ENCODE measurements at places on chromosomes 1 and 21. TPM values are rescaled to one million over a fixed set of nuclear protein-coding genes. Genes with fewer than 3 reads are reported as not detected.

DNA sequence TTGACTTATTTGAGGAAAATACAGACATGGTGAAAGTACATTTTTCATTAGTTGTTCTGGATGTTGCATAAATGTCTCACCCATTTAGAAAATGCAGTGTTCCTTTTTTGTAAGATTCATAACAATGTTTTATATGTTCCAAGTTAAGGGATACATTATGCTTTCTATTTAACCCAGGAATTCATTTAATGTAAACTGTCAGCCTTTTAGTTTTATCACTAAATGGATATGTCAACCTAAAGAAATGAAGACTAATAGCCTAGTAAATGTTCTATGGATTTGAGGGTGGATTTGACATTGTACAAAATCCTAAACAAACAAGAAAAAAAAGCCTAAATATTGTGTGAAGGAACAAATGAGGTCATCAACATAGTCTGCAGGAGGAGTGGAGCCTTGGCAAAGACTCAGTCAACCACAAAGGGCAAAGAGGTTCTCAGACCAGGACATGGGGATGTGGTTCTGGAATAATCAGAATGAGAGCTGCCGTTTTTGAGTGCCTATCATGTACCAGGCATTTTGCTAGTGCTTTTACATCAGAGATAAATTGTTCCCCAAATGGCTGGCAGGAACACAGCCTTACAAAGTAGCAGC, 8.8 kb upstream of the INSL5 start:
- DNase-seq, result peak; percentile 13

GRCh38 chr1:172662464-172663109, 3.7 kb downstream of the FASLG start:
- DNase-seq, result peak; percentile 74

- DNase-seq, result no peak
Observed at GRCh38 chr1:226490426-226490809, 58.1 kb upstream of the STUM start.

DNA sequence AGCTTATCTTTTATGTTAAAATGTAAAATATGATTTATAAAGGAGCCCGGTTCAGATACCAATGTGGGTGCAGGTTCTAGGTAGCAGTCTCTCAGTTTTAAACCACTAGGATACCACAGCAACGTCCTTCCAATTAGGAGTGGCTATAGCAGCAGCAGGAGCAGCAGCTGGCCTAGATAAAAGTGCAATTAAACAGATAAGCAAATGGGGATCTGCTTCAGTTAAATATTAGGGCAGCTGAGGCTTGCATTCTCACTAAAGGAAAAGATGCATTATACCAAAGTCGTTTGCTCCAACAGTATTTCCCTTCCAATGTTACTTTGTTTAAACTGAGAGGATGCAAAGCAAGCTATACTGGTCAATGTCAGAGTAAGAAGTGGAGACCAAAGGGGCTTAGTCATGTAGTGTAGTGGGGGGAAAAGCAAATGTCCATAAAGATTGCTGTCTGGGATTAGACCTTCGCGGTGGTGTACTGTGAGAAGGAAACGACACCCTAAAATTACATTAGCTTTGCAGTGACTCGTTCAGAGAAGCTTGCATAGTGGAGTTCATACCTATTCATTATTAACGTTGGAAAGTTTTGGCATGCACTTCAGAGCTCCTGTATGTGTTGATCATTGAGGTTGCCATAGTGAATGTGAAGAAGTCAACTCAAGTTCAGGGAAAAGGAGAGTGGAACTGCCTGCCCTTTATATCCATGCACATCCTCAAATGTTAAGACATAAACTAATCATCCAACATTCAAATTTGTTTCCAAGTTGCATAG, 272.2 kb downstream of the VAV3 start:
- DNase-seq, result no peak

- peak; percentile 37 for DNase-seq
Observed at GRCh38 chr21:46084709-46085108, 13.2 kb upstream of the COL6A2 start.

DNA sequence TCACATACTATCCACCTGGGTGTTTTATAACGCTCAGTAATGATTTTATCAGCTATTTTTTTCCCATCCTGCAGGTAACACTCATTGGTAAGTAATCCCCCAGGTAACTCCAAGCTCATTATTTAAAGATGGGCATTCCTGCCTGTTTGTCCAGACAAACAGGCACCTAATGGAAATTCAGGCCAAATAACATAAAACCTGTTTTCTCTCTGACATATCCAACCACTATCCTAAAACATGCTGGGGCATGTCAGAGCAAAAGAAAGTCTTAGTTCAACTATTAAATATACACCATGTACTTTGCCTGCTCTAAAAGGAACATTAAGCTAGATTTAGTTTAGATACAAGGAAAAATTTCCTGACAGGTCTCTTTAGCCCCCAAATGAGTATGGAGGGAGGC, 987.7 kb downstream of the TTLL7 start:
- no peak for DNase-seq

GRCh38 chr1:9174762-9175161, 45.9 kb upstream of the GPR157 start:
- DNase-seq, result no peak

DNA sequence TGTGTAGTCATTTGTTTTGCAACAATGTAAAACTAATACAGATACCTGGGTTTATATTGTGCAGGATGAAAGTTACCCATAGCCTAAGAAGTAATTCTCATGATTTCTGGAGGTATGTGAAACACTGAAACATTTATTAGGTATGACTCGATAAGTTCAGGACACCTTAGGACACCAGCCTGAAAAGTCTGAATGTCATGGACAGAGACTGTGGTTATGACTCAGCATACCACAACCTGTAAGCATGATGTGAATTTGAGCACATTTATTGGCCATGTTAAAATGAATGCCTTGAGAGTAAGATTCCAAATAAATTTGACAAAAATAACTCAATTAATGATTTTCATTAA, 1471.7 kb upstream of the B3GALT2 start:
- DNase-seq, result peak; percentile 80

DNA sequence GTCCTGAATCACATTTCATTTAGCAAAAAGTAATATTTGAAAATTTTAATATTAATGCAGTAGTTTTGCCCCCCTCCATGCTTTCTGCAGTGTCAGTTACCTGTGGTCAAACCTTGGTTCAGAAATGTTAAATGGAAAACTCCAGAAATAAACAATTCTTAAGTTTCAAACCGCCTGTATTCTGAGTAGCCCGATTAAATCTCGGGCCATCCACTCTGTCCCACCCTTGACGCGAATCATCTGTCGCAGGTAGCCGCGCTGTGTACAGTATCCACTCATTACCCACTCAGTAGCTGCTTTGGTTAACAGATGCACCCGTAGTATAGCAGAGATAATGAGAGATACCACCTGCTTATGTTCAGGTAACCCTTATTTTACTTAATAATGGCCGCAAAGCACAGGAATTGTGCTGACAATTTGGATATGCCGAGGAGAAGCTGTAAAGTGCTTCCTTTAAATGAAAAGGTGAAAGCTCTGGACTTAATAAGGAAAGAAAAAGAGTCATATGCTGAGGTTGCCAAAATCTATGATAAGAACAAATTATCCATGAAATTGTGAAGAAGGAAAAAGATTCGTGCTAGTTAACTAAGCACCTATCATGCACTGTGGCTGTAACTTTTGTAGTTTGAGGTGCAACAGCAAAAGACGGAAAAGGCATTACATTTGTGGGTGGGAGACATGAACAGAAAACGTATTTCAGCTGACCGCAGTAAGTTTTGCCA, 889 bp upstream of the SCYL3 start:
- DNase-seq, result no peak

- DNase-seq, result no peak
Observed at GRCh38 chr1:66356605-66357004, 177.3 kb upstream of the SGIP1 start.

- no peak for DNase-seq
Observed at GRCh38 chr1:186905561-186905960, 76.8 kb downstream of the PLA2G4A start.

DNA sequence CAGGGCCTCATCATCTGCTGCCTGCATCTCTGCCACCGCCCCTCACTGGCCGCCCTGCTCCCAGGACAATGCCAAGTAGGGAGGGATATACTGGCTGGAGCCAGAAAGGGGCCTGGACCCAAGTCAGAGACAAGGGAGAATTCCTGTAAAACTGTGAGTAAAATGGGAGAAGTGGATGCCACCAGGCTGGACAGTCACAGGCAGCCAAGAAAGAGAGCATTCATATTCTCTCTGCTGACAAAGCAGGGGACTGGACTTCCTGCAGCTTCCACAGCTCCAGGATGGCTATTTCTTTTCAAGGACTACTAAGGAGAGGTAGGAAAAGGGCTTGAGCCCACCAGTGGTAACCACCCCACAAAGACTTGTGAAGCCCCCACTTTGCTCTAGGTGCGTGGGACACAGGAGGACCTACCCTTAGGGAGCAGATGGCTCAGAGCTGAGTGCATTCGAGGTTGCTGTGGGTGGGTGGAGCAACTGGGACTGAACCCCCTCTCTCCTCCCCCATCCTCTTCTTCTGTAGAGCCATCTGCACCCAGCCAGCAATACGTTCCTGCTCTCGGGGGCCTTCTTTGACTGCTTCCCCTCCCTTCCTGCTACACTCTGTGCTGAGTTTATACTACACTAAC, 57.5 kb downstream of the GLIS1 start:
- no peak for DNase-seq

GRCh38 chr1:27831568-27832410, 1.2 kb downstream of the PPP1R8 start:
- peak; percentile 11 for DNase-seq

The PAQR6 gene
- total RNA-seq, result 21.5 TPM

The GABPB2 gene
- 22.9 TPM for total RNA-seq

The TMEM50B gene
- 27.8 TPM for total RNA-seq

The FCER1A gene
- not detected for total RNA-seq

The FMO2 gene
- not detected for total RNA-seq

The DNALI1 gene
- not detected for total RNA-seq

The KCNN3 gene
- not detected for total RNA-seq

The EXTL1 gene
- not detected for total RNA-seq
